ENCODE measurements at places on chromosomes 2 and 18.
A peak's percentile ranks its signal among the peaks of the same experiment; 100 is the strongest.

- no peak for DNase-seq
Measured at GRCh38 chr2:240640939-240641338, 15.7 kb downstream of the GPR35 start.

- DNase-seq, result no peak
Measured at GRCh38 chr2:27502142-27502541, 5.5 kb downstream of the GCKR start.

- no peak for DNase-seq
Measured at GRCh38 chr18:4765401-4765800, 310.3 kb upstream of the DLGAP1 start.

- DNase-seq, result peak; percentile 17
Measured at GRCh38 chr2:9473308-9473984, 905 bp upstream of the IAH1 start.

GRCh38 chr2:715854-716560, 38.8 kb upstream of the TMEM18 start:
- no peak for DNase-seq

GRCh38 chr2:88161446-88162244, 8.5 kb upstream of the THNSL2 start:
- no peak for DNase-seq

DNA sequence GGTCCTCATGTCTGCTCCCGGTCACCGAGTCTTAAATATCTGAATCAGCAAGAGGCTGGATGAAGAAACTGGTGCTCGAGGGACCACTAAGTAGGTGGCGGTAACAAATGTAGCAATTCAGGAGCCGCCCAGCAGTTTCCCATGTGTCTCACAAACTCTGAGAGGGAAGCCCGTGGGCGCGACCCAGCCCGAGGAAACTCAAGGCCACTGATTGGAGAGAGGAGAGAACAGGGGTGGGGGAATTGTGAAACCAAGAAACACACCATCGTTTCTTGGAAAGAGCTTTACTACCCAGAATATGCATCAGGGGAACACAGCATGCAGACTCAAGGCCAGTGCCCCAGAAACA, 10.8 kb downstream of the MLPH start:
- no peak for DNase-seq

DNA sequence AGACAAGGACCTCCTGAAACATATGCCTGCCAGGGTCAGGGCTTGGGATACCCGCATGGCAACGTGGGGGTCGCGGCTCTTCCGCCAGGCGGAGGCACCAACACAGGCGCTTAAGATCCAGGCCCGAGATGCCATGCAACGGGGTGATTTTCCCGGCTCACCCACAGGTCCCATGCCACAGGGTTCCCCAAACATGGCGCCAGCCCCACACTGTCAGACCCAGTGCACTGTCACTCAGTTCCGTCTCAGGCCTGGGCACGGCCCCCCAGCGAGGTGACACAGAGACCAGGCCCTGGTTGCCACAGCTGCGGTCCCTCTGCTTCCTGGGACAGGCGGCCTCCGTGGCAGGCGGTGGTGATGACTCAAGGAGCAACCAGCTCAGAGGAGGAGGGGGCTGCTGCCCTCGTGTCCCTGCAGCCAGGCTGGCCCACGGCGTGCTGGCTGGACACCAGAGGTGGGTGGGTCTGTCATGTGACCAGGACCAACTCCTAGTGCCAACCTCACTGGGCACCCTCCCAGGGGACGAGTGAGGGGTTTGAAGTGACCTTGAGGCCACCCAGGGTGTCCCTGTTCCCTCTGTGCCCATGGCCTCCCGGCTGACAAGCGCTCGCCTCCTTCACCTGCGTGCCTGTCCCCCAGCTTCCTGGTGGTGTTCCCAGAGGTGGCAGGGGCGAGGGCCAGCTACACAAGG, 4.9 kb downstream of the PDCD1 start:
- DNase-seq, result no peak

DNA sequence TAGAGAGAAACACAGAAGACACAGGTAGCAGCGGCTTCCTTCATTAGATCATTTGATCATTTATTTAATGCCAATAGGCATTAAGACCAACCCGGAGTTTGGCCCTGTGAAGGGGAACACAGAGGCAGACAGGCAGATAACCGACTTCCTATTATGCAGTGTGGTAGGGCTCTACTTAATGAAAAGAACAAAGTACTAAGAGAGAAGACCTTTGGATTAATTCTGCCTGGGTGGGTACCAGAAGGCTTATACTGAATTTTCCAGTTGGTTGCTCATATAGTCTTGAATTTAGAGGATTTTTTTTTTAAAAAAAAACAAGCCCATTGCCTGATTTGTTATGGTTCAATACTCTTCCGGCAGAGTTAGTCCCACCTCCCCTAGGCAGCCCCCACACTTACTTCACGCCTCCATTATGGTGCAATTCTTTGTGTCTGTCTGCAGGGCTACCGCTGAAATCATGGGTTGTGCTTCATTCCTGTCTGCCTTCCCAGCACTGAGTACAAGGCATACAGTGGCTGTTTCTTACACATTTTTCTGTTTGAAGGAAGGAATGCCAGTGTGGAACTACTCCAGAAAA, 244.3 kb upstream of the APCDD1 start:
- no peak for DNase-seq

DNA sequence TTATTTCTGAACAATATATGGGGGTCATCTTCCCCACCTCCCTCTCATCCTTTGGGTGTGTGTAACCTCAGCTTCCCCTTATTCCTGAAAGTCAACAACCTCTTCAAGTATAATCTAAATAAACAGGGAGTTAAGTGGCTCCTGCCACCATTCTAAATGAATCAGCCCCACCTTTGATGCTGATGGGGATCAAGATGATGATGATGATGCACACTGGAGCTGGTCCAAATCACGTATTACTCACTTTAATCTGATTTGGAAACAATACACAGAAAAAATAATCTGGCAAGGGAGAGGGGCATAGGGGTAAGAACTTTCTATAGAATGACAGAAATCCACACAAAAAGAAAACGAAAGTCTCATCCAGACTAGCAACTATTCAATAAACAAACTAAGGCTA, 7.1 kb downstream of the ACVR1 start:
- no peak for DNase-seq

DNA sequence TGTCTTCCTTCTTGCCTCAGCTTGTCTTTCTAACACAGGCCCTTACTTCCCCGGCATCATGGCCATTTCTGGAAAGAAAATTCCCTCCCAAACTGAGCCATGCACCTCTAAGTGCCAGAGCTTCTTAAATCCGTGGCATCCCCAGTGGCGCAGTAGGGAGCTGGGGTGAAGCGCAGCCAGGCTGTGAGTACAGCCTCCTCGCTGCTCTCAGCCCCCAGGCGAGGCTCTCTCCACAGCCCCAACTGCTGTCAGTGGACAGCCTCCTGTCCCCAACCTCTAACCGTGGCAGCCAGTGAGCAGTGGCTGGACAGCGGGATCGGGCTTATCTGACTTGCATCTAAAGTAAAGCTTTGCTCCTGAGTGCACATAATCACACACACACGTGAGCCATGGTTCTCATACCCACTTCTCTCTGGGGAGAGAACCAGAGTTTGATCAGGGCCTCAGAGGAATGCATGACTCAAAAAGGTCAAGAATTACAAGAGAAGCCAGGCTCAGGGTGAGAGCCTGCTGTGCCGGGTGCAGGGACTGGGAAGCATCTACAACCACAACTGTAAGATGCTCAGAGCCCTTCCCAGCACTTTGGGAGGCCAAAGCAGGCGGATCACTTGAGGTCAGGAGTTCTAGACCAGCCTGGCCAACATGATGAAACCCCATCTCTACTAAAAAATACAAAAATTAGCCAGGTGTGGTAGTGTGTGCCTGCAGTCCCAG, 50.7 kb downstream of the SFXN5 start:
- no peak for DNase-seq

DNA sequence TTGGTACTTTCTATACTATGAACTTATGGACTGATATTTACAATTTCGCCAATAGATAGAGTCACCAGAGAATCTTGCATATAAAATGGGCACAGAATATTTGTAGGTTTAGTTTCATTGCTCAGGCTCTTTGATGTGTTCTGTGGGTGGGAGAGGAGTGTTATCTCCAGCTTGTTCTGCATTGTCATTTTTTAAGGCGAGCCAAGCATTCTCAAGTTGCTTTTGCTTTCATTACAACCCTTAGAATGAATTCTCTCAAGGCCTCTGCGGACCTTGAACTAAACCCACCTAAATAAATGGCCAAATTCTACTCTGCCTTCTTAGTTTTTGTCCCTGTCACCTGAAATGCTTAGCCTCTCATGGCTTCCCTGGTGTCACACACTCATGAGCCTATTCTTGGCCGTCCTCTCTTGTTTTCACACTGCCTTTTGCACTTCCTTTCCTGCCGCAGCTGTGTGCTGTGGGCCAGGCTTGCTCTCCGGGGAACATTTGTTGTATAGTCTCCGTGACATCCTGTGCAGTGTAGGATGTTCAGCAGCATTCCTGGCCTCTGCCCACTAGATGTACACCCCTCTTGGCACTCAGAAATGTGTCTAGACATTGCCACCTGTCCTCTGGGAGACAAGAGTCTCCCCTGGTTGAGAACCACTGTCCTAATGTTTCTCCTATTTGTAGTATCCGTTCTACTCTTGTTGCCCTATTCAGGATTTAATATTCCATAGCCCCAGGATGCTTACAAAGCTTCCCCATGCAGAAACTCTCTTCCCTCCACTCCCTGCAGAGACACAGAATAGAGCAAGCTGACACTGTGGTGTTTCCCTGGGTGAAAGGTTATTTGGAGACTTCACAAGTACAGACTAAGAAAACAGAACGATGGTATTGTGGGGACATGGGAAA, 255.6 kb downstream of the PTPRM start:
- DNase-seq, result no peak

DNA sequence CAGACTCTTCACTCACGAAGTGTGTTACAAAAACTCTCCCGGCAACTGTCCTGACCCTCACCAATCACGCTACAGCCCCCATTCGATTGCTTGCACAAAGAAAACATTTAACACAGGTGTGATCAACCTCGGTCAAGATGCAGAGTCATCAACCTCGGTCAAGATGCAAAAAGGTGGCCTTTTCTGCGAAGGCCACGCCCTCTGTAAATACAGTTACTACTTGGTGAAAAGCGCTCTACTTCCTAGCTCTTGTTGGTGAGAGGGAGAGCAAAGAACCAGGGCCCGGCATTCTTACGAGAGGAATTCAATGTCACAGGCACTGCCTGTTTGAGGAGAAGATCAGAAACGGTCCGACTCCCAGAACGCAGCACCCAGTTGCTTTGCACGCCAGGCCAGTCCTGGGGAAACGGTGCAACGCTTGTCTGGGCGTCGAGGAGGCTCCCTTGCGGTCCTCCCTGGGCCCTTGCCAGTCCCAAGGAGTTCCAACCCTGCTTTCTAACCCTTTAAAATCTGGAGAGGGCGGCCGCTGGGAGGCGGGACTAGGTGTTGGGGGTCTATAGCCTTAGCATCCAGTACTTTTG, 1.9 kb downstream of the PIEZO2 start:
- no peak for DNase-seq

- no peak for DNase-seq
Measured at GRCh38 chr2:237726401-237726830, 72.2 kb upstream of the RBM44 start.

- DNase-seq, result no peak
Measured at GRCh38 chr2:201696151-201696659, 2.2 kb downstream of the MPP4 start.

DNA sequence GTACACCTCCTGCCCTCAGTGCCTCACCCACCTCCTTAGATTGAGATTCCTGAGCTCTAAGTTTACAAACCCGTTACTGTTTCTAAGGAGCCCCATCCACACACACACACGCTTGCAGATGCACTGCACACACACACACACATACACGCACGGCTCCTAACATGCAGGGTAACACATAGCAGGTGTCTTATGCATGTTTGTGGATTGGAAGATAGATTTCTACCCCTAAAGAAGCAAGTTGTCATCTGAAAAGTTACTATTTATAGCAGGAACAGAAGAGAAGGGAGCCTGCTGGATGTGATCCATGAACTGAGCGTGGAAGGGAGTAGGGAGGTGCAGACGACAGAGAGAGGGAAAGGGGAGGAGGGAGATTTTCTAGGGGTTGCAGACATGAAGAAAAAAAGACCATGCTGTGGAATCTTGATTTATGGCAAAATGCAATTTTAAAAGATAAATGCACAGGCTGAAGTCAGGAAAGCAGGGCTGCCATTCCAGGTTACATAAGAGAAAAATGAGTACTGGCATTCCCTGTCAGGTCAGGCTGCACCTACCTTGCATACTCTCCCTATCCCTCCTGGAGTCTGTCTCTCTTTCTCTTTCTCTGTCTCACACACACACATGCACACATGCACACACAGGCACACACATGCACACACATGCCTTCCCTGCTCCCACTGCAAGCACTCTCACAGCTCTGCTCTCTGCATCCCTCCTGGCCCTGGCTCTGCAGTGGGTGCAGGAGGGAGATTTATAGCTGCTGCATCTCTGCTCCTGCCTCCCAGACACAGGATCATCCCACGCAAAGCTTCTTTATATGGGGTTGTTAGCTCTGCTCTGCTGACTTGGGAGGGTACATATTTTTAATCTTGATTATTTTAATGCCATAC, 192.6 kb upstream of the MYT1L start:
- no peak for DNase-seq

DNA sequence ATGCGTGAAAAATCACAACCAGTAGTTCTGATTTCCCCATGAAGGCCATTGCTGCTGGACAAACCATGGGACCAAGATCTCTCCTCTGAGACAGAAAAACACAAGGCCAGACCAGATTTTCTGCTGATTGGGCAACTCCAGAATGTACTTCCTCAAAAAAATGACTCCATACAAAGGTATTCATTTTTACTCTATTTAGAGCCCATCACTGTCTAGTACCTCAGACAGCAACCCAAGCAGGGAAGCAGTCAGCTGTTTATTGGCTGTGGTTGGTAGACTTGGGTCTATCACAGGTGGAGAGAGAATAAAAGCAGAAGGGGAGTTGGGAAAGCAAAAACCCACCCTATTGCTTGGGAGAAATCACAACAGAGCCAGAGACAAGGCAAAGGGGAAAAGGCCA, 219.9 kb downstream of the PIK3C3 start:
- no peak for DNase-seq

GRCh38 chr2:4408321-4408720, 704.9 kb downstream of the DCDC2C start:
- DNase-seq, result no peak

DNA sequence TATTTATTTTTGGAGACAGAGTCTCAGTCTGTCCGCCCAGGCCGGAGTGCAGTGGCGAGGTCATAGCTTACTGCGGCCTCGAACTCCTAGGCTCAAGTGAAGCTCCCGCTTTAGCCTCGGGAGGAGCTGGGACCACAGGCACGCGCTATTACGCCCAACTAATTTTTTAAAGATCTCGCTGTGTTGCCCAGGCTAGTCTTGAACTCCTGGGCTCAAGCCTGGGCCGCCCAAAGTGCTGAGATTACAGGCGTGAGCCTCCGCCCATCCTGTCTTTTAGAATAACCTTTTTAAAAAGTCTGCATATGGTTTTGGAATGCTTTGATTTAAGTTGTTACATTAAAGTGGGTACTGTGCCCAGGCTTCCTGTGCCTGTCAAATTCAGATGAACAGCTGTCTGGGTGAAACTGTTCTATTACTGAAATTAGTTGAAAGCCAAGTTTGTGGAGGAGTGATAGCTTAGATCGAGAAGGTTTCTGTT, 944 bp downstream of the RAB3GAP1 start:
- DNase-seq, result peak; percentile 2

Data from stimulated activated CD8-positive, alpha-beta memory T cell treated with anti-CD3 and anti-CD28 coated beads, Interleukin-7, amount 100 ng/mL, for 4 hours (primary cell).